Mesothelial cell of epicardium (in vitro differentiated cells): ENCODE measurements at places on chromosomes 3 and 15.

DNA sequence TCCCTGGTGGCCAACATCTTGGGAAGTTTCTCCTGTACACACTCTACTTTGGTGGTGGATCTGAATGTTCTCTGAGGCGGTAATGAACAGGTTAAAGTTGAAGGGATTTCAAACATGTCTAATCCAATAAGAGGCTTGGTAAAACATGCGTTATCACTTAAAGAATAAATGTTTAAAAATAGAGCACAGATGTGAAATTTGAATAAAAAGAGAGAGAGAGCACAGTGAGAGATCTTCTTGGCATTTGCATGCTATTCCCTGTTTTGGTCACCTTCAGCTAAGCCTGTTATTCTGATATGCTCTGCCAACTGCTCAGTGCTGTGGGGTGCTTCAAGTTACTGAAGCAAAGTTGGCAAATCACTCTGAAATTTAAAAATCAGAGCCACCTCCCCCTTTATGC lies 237.7 kb upstream of the WNT5A start:
- H3K27me3 ChIP-seq, result peaks cover 4% of the 10 kb centered on the region
- H3K4me3 ChIP-seq, result no peak overlapping the region
- no peaks in the 10 kb centered on the region for H3K36me3 ChIP-seq
- no peak overlapping the region for H3K27ac ChIP-seq
- H3K4me1 ChIP-seq, result peaks cover 21% of the 10 kb centered on the region
- no peak for DNase-seq

DNA sequence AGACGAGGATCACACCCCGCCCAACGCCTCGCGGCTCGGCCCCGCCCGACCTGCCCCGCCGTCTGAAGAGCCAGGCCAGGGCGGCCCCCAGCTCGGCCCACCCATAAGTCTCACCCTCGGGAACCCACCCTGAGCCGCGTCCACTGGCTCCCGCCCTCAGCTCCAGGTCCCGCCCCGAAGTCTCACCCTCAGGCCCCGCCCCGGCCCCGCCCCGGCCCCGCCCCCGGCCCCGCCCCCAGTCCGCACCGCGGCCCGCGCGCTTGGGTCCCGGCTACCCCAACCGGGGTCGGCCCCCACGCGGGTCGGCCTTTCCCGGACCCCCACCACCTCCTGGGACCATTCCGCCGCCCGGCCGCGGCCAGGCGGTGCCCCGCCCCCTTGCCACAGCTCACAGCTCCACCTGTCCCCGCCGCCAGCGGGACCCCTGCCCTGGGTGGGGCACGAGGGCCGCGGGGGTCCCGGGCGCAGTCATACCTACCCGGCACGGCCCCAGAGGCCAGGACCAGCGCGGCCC lies 489 bp downstream of the CSPG5 start:
- H3K27ac ChIP-seq, result no peak overlapping the region
- peaks cover 5% of the 10 kb centered on the region for H3K4me1 ChIP-seq
- H3K4me3 ChIP-seq, result peak overlapping the region; percentile 46

DNA sequence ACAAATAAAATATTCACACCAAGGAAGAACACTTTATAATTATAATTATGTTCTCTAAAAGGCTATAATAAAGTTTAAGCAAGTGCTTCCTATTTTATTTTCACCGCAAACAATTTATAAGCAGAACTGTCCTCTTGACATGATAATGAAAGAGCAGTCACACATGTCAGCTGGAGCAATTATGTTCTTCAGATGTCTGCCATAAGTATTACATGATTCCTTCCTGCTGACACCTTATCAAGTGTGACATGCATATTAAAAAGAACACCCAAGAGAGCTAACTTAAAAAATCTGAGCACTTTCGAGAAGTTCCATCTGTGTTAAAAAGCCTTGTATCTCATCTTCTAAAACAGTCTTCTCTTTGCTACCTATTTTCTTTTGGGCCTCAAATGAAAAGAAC lies 249.5 kb downstream of the SQOR start:
- H3K4me1 ChIP-seq, result no peaks in the 10 kb centered on the region
- no peak overlapping the region for H3K4me3 ChIP-seq
- H3K27me3 ChIP-seq, result no peaks in the 10 kb centered on the region
- no peak for DNase-seq

GRCh38 chr15:60510006-60510405 lies 31.1 kb upstream of the ICE2 start:
- no peak overlapping the region for H3K4me3 ChIP-seq
- H3K27ac ChIP-seq, result no peak overlapping the region
- no peak for DNase-seq
